Activated T-helper 2 cell treated with anti-CD3 and anti-CD28 coated beads, Interferon-gamma antibody, Interleukin-2, Interleukin-4, amounts not matched to agents 10 μg/mL and 5 μg/mL and 100 μg/mL, durations not matched to agents 14 hours and 24 hours and 36 hours (primary cell): ENCODE measurements at places on chromosomes 13 and 19. TPM values are rescaled to one million over a fixed set of nuclear protein-coding genes. Genes with fewer than 3 reads are reported as not detected.

Gene ZNF177
- total RNA-seq = 0.46 and 0.48 TPM in 2 replicates

- DNase-seq = no peak
These were observed 22.4 kb downstream of the CPT1C start for GRCh38 chr19:49713236-49713845.

DNA sequence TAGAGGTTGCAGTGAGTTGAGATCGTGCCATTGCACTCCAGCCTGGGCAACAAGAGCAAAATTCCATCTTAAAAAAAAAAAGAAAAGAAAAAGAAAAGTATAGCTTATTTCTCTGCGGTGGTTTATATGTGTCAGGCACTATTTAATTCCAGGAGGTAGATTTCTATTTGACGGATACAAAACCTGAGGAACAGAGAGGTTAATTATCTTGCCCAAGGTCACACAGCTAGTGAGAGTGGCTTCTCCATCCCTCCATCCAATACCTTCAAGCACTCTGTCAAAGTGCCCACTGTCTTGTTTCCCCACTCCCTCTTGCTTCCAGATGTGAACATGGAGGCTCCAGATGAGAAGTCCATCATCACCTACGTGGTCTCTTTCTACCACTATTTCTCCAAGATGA is 34.8 kb downstream of the SPTBN4 start:
- no peak for DNase-seq

- DNase-seq = no peak
These were observed 23.5 kb downstream of the ACTL9 start for GRCh38 chr19:8675066-8675465.

GRCh38 chr13:41696163-41697003 is 239.0 kb downstream of the RGCC start:
- DNase-seq = no peak

GRCh38 chr13:79062291-79062690 is 343.8 kb downstream of the RBM26 start:
- DNase-seq = no peak

- DNase-seq = no peak
These were observed 19.2 kb downstream of the RYR1 start for GRCh38 chr19:38452430-38453366.
